ENCODE measurements at places on chromosomes 6 and 20.

GRCh38 chr6:149006671-149007070 is 259.8 kb downstream of the UST start:
- peaks cover 2% of the 10 kb centered on the region for H3K4me1 ChIP-seq
- H3K36me3 ChIP-seq: no peaks in the 10 kb centered on the region
- no peak overlapping the region for H3K4me3 ChIP-seq
- H3K27ac ChIP-seq: no peak overlapping the region

- no peaks in the 10 kb centered on the region for H3K27me3 ChIP-seq
- no peaks in the 10 kb centered on the region for H3K4me1 ChIP-seq
- H3K36me3 ChIP-seq: no peaks in the 10 kb centered on the region
- no peak overlapping the region for H3K4me3 ChIP-seq
Measured at GRCh38 chr6:150652848-150653613, 53.3 kb downstream of the PLEKHG1 start.

- no peak for DNase-seq
- H3K27ac ChIP-seq: no peak overlapping the region
- H3K4me1 ChIP-seq: no peaks in the 10 kb centered on the region
- no peak overlapping the region for H3K4me3 ChIP-seq
- H3K36me3 ChIP-seq: no peaks in the 10 kb centered on the region
- peaks cover 13% of the 10 kb centered on the region for H3K27me3 ChIP-seq
Measured at GRCh38 chr6:41404182-41404845, 68.9 kb downstream of the NCR2 start.

DNA sequence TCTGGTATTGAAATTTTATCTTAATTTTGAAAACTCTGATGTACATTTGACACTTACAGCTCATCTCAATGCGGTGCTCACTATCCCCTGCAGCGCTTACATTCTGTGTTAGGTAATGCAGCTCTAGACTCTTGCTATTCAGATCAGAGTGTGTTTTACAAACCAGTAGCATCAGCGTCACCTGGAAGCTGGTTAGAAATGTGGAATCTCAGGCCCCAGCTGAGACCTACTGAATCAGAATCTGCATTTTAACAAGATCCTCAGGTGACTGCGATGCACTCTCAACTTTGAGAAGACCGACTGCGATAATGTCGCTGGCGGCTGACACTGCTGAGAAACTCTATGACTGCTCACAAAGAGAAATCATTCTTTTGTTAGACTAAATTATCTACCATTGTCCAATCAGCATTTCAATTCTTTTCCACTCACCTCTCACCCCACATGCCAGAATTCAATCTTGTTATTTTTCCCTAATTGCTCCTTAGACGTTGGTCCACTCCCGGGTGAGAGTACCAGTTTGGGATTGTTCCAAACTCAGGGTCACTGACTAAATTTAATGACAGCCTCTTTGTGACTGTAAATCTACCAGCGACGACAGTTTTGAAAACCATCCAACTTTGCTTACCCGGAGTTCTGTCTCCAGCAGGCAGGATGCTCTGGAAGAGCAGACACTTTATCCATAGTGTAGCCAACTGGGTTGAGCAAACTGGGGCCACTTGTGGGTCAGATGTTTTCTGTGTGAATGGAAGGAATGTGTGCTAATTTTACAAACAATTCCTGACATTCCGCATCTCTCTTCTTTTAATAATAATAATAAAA is 140.1 kb upstream of the BTBD3 start:
- peaks cover 5% of the 10 kb centered on the region for H3K4me1 ChIP-seq
- H3K4me3 ChIP-seq: no peak overlapping the region
- DNase-seq: peak; percentile 40
- H3K27me3 ChIP-seq: no peaks in the 10 kb centered on the region
- peak overlapping the region; percentile 19 for H3K27ac ChIP-seq

DNA sequence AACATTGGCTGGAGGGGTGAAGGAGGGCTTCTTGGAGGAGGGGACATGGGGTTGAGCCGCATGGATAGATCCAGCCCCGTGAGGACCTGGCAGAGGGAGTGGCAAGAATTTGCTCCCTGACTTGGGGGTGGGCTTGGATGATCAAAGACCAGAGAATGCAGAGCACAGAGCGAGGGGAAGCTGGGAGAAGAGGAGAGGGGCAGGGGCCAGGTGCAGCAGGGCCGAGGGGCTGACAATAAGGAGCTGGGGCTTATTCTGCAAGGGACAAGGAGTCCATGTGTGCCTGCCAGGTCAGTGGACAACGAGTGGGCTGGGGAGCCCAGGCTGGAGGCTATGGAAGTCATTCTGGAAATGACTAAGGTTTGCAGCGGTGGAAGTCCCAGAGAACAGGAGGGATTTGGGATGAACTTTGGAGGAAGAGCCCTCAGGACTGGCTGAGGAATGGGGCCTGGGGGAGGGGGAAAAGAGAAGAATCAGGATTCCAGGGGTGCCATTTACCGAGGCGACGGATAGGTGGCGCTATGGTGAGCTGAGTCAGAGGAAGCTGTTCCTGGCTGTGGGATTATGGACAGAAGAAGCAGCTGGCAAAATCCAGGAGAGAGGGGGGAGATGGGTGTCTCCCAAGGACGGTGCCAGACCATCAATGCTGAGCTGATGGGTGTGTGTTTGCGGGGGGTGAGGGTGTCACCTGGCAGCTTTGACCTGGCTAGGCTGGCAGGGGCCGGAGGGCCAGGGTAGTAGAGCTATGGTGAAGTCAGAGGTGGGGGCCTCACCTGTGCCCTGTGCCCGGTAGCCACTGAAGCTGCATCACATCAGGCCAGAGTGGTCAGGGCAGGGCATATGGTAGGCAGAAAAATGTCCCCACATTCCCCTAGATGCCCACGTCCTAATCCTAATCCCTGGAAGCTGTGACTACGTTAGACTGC is 7.8 kb downstream of the KCNG1 start:
- peak; percentile 73 for DNase-seq
- peaks cover 2% of the 10 kb centered on the region for H3K36me3 ChIP-seq
- peaks cover 3% of the 10 kb centered on the region for H3K4me1 ChIP-seq

- H3K4me3 ChIP-seq: no peak overlapping the region
- H3K27ac ChIP-seq: no peak overlapping the region
- H3K36me3 ChIP-seq: no peaks in the 10 kb centered on the region
- H3K27me3 ChIP-seq: no peaks in the 10 kb centered on the region
- peaks cover 9% of the 10 kb centered on the region for H3K4me1 ChIP-seq
Measured at GRCh38 chr20:41226426-41226825, 89.1 kb downstream of the PLCG1 start.

GRCh38 chr6:95784869-95785268 is 207.5 kb downstream of the MANEA start:
- no peaks in the 10 kb centered on the region for H3K4me1 ChIP-seq
- H3K27me3 ChIP-seq: no peaks in the 10 kb centered on the region
- H3K4me3 ChIP-seq: no peak overlapping the region
- H3K36me3 ChIP-seq: no peaks in the 10 kb centered on the region

GRCh38 chr6:101539510-101540245 is 146.2 kb downstream of the GRIK2 start:
- H3K4me1 ChIP-seq: peaks cover 2% of the 10 kb centered on the region
- H3K36me3 ChIP-seq: no peaks in the 10 kb centered on the region

DNA sequence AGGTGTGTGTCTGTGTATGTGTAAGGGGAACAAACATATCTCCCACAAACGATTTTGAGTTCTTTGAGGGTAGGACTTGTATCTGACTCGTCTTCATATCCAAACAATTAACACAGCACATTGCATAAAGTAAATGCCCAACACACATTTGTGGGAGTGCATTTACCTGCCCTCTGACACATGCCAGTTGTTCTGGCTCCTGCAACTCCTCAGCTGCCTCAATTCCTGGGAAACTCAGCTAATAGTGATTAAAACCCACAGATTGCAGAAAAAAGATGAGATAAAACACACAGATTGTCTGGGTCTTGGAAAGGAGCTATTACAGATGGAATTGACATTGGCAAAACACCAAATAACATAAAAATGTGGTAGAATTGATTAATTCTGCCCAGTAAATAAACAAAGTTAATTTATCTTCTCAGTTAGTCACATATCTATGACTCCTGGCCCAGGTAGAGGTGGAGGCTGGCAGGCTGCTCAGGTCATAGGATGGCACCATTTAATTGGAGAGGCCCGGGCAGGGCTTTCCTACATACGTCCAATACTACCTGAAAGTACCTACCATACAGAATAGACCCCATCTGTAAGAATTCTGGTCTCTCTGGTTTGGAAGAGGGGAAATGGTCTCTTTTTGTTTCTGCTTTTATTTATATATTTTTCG is 71.5 kb upstream of the IFNGR1 start:
- H3K4me1 ChIP-seq: no peaks in the 10 kb centered on the region
- no peak overlapping the region for H3K4me3 ChIP-seq
- H3K36me3 ChIP-seq: no peaks in the 10 kb centered on the region
- no peak for DNase-seq
- no peak overlapping the region for H3K27ac ChIP-seq

DNA sequence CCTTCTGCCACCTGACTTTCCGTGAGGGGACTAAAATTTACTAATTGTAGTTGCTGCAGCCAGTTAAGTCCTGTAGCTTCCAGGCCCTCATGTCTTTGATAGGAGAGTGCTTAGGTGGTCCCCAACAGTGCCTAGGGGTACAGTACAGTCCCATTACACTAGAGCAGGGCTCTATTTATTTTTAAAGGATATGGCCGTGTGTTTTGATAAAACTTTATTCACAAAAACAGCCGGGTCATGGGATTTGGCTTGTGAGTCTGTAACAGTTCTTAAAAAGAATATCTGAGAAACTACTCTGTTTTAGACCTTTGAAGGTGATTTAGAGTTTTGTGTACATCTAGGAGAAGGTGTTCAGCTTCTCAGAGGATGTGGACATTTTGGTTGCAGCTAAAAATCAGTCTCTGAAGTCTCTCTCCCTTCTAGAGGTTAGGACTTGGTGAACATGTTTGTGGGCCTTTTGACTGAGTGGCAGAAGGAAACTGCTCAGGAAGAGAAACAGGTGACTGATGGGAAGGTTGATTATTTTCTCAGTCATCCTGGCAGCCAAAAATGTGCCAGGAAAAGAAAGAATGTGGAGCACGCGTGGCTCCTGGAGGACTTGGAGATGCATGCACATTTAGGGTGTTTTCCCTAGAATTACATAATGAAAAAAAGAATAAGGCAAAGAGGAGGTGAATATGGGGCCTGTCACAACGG is 57.4 kb downstream of the VAPB start:
- no peak overlapping the region for H3K4me3 ChIP-seq
- H3K4me1 ChIP-seq: 0 out of 2 replicates have a peak, but pooled peaks cover 1% of the 10 kb centered on the region
- no peaks in the 10 kb centered on the region for H3K27me3 ChIP-seq
- H3K36me3 ChIP-seq: peaks cover 29% of the 10 kb centered on the region
- H3K27ac ChIP-seq: no peak overlapping the region

DNA sequence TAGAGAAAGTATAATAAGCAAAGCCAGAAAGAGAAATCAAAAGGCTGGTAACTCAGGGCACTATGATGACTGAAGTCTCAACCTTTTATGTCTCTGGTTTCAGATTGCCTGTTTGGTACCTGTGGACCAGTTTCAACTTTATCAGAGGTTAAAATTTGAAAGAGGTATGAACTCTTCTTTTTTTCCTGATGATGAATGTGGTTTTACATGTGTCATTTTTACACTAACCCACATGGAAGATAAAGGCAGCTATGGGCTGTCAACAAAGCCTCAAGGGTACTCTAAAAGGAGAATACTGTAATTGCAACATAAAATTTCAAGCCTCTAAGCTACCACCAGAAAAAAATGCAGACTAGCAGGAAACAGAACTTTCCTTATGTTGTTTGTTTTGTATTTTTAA is 52.4 kb downstream of the RNF144B start:
- H3K36me3 ChIP-seq: no peaks in the 10 kb centered on the region
- no peaks in the 10 kb centered on the region for H3K4me1 ChIP-seq
- no peak for DNase-seq
- no peak overlapping the region for H3K27ac ChIP-seq
- H3K27me3 ChIP-seq: no peaks in the 10 kb centered on the region

- peaks cover 2% of the 10 kb centered on the region for H3K4me1 ChIP-seq
- no peak for DNase-seq
- no peaks in the 10 kb centered on the region for H3K27me3 ChIP-seq
- H3K4me3 ChIP-seq: no peak overlapping the region
- H3K36me3 ChIP-seq: no peaks in the 10 kb centered on the region
- H3K27ac ChIP-seq: no peak overlapping the region
Measured at GRCh38 chr6:147738099-147738498, 229.6 kb downstream of the SAMD5 start.

DNA sequence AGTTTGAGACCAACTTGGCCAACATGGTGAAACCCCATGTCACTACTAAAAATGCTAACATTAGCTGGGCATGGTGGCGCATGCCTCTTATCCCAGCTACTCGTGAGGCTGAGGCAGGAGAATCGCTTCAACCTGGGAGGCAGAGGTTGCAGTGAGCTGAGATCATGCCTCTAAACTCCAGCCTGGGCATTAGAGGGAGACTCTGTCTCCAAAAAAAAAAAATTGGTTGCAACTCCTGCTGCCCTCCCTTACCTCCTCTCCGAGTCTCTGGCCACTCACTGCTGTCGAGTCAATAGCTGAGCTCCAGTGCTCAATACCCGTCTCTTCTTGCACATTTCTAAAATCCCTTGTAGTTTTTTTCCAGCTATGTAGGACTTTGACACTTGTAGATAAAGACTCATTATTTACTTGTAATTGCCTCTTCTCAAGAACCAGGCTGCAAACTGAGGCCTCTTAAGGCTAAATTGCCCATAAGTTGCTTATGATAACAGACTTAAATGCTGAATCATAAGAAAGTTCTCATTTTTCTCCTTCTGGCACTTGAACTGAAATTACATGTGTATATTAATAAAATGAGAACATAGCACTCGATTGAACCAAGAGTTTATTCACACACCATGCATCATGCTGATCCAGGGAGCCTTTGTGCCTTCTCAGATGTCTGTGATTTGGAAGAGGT is 13.8 kb downstream of the HECA start:
- peaks cover 19% of the 10 kb centered on the region for H3K4me1 ChIP-seq
- no peak overlapping the region for H3K4me3 ChIP-seq
- H3K36me3 ChIP-seq: no peaks in the 10 kb centered on the region
- DNase-seq: peak; percentile 43

- peak; percentile 4 for DNase-seq
- no peak overlapping the region for H3K4me3 ChIP-seq
- no peaks in the 10 kb centered on the region for H3K4me1 ChIP-seq
- no peaks in the 10 kb centered on the region for H3K27me3 ChIP-seq
- no peaks in the 10 kb centered on the region for H3K36me3 ChIP-seq
Measured at GRCh38 chr6:162999575-163000285, 272.0 kb downstream of the PACRG start.

- H3K27me3 ChIP-seq: peaks cover 3% of the 10 kb centered on the region
- no peak overlapping the region for H3K27ac ChIP-seq
- no peaks in the 10 kb centered on the region for H3K36me3 ChIP-seq
Measured at GRCh38 chr6:84411060-84411629, 183.7 kb upstream of the CEP162 start.
